ENCODE measurements at places on chromosomes 2 and 18.

DNA sequence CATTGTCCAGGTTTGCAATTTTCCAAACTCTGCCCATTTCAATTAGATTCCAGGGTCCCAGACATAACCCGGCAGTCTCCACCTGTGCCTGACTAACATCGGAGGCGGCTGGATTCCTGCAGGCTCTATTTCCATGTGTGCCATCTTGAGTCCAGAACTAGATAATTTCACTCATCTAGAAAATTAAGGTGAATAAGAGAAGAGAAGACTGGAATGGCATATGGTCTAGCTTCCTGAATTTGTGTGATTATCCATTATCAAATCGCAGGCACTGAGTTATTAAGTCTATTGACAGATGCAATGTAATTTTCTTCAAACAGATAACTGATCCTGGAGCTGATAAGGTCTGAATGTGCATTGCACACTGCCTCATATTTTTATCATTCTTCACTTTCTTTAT is 305.2 kb downstream of the ETAA1 start:
- DNase-seq = no peak

DNA sequence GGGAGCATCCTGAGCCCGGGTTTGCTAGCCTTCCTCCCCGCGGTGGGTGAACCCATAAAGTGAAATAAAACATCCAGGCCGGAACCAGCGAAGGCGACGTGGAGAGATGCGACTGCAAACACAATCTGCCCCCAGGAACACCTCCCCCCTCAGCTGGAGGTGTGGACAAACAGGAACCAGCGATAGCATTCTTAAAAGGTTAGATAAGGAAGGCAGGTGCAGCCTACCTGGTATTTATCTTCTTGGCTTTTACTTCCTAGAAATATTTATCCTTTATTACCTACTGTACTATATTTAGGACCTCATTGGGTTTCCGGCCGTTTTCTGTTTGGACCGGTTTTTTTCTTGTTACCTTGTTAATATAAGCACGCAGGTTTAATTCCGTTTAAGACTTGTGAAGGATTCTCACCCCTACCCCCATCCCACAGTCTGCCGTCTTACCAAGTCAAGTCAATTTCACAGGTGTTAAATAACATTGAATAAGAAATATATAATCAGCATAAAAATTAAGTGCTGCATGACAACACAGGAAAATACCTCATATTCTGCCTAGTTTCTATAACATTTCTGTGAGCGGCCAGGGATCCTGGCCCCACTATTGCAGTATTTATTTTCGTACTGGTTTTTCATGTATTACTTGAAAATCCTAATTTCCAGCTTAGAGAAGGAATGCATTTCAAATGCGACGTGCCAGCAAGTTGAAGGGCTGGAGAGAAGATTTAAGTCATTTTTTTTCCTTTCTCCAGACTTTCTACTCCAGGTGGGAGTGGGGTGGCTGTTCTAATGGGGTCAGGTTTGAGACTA is 224.0 kb upstream of the ID2 start:
- no peak for DNase-seq

- no peak for DNase-seq
Observed at GRCh38 chr2:231924889-231925275, 1.3 kb downstream of the NPPC start.

GRCh38 chr18:78447211-78447610 is 532.4 kb upstream of the SALL3 start:
- no peak for DNase-seq

GRCh38 chr2:219511547-219512325 is 2.5 kb upstream of the ASIC4 start:
- DNase-seq = no peak
